ENCODE measurements at places on chromosomes 13 and 19. TPM values are rescaled to one million over a fixed set of nuclear protein-coding genes. Genes with fewer than 3 reads are reported as not detected.

GRCh38 chr13:88526853-88527215 is 855.7 kb downstream of the SLITRK5 start:
- no peak for DNase-seq

DNA sequence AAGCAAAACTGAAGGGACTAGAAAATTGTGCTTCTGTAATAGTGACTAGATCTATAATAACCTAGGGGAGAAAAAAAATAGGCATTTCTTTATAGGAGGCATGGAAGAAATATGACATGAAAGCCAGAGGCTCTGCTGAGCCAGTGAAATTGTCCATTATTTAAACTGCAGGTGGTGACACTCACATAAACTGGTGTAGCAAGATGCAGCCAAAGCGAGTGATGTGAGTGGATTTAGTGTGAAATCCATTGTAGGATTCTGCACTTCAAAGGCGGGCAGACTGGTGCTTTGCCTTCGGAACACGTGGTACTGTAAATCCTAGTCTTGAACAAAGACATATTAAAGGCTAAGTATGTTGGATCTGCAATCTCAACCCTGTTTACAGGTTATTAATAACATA is 361.9 kb downstream of the TBC1D4 start:
- DNase-seq, result no peak

DNA sequence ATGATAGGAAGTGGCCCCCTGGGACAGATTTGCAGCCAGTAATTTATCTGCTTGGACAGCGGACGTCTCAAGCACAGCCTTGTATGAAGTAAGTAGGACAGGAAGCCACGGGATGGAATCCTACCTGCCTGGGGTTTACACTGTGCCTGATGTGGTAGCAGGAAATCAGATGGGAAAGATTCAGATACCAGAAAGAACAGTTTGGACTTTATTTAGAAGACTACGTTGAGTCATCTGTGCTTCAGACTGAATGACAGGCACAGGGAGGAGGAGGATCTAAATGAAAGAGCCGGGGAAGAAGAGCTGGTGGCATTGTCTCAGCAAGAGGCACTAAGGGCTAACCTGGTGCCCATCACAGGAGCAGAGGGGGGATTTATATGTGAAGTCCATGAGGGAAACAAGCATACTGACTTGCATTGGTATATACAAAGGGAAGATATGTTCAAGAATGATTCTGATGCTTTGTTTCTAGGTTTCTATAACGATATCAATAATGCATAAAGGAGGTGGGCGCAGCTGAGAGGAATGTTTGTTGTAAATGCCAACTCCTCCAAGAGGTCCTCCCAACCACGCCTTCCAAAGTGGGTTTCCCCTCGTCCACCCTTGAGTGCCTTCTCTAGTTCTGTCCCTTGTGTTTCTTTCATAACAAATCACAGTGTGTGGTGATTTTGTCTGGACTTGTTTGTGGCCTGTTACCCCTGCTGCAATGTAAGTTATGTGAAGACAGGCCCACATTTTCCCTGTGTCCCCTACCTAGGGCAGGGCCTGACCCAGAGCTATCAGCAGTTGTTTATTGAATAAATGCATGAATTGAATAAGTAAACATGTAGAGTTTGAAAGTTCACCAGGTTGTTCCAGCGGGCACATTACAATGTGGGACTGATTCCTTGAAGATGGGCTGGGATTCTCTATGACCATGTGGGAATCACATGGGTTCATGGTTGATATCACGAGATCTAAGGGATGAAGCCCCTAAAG is 328.4 kb downstream of the SLC7A1 start:
- DNase-seq, result no peak

DNA sequence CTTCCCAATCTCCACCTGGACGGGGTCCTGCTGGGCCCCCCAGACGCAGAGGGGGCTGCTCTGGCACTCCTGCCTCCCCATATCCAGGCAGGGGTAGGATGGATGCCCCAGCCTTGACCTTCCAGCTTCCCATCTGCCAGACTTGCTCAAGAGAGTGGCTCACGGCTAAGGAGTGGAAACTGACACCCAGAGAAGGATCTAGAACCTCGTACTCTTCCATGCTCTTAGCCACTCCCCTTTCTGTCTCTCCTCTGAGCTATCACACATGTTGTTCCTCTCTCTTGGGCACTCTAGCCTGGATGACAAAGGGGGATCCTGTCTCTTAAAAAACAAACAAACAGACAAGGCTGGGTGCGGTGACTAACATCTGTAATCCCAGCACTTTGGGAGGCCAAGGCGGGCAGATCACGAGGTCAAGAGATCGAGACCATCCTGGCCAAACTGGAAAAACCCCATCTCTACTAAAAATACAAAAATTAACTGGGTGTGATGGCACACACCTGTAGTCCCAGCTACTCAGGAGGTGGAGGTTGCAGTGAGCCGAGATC is 12.2 kb upstream of the FUT5 start:
- no peak for DNase-seq

DNA sequence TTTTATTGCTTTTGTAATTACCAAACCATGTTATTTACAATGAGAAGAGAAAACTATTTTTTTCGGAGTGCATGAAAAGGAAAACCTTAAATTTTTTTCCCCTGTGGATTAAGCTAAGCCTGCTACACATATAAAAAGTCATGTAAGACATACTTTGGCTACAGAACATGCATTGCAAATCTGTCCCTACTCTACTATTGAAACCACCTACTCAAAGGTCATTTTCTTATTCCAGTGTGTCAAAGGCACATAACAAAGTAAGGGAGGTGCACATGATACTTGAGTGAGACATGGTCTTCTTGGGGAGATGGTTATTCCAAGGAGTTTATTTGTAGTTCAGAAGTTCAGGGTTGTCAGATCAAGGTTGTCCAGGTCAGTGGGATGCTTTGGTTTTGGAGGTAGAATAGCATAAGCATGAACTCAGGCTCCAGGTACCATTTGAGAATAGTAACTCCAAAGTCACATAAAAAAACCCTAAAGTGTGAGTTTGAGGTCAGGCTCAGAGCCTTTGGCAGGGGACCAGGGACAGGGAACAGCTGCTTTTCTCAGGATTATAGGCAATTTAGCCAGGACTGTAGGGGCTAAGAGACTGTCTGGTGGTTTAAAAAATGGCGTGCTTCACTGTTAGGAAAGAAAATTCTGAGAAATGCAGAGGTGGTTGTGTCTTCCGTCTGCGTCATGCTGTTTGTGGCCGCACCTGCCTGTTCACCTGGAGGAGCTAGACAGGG is 15.4 kb downstream of the FARP1 start:
- no peak for DNase-seq

GRCh38 chr19:43463381-43464133 is 1.9 kb downstream of the LYPD3 start:
- DNase-seq, result peak; percentile 90

Gene KANK3
- polyA plus RNA-seq, result 6.5 TPM

GRCh38 chr13:73218181-73218580 is 159.4 kb downstream of the KLF5 start:
- no peak for DNase-seq

- no peak for DNase-seq
Measured at GRCh38 chr19:2363419-2363818, 3.4 kb downstream of the TMPRSS9 start.

Gene GPR180
- polyA plus RNA-seq, result 11.1 TPM

Measured in left renal pelvis (tissue), 4 donors.